ENCODE measurements at places on chromosomes 4 and X. TPM values are rescaled to one million over a fixed set of nuclear protein-coding genes. Genes with fewer than 3 reads are reported as not detected.

GRCh38 chrX:45508454-45508853 lies 307.8 kb upstream of the DIPK2B start:
- H3K36me3 ChIP-seq = no peaks in the 10 kb centered on the region
- H3K4me3 ChIP-seq = no peak overlapping the region
- peaks cover 16% of the 10 kb centered on the region for H3K4me1 ChIP-seq

DNA sequence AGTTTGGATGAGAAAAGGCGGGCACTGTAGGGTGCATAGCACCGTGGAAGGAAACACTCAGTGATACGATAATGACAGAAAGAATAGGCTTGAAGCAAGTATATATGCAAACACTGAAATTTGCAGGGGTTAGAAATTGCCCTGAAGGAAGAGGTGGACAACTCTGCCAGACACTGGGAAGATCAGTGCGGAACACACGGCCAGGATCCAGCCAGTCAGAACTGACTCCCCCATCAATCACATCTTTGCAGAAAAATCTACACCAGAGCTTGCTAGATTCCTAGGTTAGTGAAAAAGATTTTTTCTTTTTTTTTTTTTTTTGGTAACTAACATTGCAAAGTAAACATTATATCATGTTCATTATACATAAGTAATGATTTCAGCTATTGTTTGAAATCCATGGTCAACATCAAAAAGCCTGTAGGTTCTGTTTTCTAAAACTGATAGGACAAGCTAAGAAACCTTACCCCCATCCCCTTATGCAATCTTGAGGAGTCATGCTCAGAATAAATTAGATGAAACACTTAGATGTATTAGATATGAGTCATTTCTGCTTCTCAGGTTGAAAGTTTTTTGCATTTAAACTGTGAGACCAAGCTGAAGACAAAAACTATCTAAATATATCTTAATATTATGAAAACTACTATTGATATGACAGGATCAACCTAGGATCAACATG lies 38.9 kb downstream of the TRIML1 start:
- no peak overlapping the region for H3K27ac ChIP-seq
- no peak for DNase-seq
- no peak overlapping the region for H3K4me3 ChIP-seq
- H3K36me3 ChIP-seq = no peaks in the 10 kb centered on the region
- H3K27me3 ChIP-seq = no peaks in the 10 kb centered on the region

GRCh38 chrX:83501530-83501929 lies 6.6 kb upstream of the POU3F4 start:
- H3K4me1 ChIP-seq = no peaks in the 10 kb centered on the region
- no peak overlapping the region for H3K4me3 ChIP-seq
- H3K36me3 ChIP-seq = no peaks in the 10 kb centered on the region
- no peak overlapping the region for H3K27ac ChIP-seq
- DNase-seq = no peak

DNA sequence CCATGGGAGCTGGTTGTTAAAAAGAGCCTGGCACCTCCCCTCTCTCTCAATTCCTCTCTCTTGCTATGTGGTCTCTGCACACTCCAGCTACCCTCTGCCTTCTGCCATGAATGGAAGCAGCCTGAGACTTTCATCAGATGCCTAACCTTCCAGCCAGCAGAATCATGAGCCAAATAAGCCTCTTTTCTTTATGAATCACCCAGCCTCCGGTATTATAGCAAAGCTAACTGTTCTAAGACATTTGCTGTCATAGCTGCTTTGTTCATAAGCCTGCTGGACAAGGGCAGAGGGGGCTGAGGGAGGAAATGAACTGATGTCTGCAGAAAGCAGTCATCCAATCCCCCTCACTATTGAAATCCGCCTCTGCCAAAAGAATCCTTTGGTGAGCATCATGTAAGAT lies 196.7 kb downstream of the ZNF330 start:
- no peaks in the 10 kb centered on the region for H3K4me1 ChIP-seq
- no peak for DNase-seq
- no peaks in the 10 kb centered on the region for H3K27me3 ChIP-seq
- H3K4me3 ChIP-seq = no peak overlapping the region
- H3K36me3 ChIP-seq = no peaks in the 10 kb centered on the region

DNA sequence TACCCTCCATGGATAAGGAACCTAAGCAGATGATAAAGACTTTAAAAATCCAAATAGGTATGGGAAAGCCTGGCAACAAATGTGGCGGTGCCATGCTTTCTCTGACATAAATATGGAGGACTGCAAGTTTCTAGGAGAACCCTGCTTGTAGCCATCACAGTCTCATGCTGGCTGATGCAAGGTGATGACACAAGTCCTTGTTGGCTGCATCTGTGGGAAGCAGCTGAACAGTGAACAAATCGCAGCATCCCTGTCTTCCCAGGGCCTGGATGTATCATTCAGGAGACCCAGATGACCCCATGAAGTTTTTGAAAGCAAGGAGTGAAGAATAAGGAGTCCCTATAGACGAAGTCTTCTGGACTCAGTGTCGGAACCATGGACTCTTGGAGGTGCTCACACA lies 234.4 kb upstream of the HS3ST1 start:
- no peaks in the 10 kb centered on the region for H3K4me1 ChIP-seq
- H3K27ac ChIP-seq = no peak overlapping the region
- no peak for DNase-seq
- no peaks in the 10 kb centered on the region for H3K36me3 ChIP-seq
- H3K4me3 ChIP-seq = no peak overlapping the region

The HERC6 gene
- total RNA-seq = 9.3 TPM

DNA sequence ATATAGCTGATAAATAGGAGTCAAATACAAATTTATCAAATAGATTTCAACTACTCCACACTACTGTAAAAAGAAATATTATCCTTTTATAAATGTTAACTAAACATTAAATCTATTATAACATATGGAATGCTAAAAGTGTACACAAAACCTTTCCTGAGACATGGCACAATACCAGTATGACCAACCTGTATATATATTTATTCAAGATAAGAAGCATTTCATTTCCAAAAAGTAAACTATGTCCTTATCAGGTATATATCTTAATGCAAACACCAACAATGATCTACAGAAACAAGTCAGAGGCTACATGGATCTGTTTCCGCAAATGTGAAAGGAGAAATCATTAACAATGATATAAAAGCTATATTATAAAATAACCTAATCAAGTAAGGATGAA lies 37.8 kb downstream of the WNK3 start:
- H3K4me3 ChIP-seq = no peak overlapping the region
- no peak for DNase-seq
- H3K27me3 ChIP-seq = peaks cover 2% of the 10 kb centered on the region
- H3K36me3 ChIP-seq = no peaks in the 10 kb centered on the region
- no peak overlapping the region for H3K27ac ChIP-seq
- no peaks in the 10 kb centered on the region for H3K4me1 ChIP-seq

GRCh38 chr4:105951198-105951597 lies 55.9 kb downstream of the NPNT start:
- no peak overlapping the region for H3K27ac ChIP-seq
- no peaks in the 10 kb centered on the region for H3K4me1 ChIP-seq
- H3K36me3 ChIP-seq = no peaks in the 10 kb centered on the region
- H3K27me3 ChIP-seq = peaks cover 6% of the 10 kb centered on the region
- no peak for DNase-seq

The ADAMTS3 gene
- total RNA-seq = not detected

GRCh38 chr4:175346376-175346775 lies 428.2 kb downstream of the ADAM29 start:
- no peak overlapping the region for H3K27ac ChIP-seq
- DNase-seq = no peak
- H3K27me3 ChIP-seq = no peaks in the 10 kb centered on the region
- no peaks in the 10 kb centered on the region for H3K36me3 ChIP-seq
- H3K4me1 ChIP-seq = no peaks in the 10 kb centered on the region

GRCh38 chrX:15204130-15204751 lies 65.6 kb downstream of the ASB9 start:
- peaks cover 10% of the 10 kb centered on the region for H3K27me3 ChIP-seq
- DNase-seq = peak; percentile 5

DNA sequence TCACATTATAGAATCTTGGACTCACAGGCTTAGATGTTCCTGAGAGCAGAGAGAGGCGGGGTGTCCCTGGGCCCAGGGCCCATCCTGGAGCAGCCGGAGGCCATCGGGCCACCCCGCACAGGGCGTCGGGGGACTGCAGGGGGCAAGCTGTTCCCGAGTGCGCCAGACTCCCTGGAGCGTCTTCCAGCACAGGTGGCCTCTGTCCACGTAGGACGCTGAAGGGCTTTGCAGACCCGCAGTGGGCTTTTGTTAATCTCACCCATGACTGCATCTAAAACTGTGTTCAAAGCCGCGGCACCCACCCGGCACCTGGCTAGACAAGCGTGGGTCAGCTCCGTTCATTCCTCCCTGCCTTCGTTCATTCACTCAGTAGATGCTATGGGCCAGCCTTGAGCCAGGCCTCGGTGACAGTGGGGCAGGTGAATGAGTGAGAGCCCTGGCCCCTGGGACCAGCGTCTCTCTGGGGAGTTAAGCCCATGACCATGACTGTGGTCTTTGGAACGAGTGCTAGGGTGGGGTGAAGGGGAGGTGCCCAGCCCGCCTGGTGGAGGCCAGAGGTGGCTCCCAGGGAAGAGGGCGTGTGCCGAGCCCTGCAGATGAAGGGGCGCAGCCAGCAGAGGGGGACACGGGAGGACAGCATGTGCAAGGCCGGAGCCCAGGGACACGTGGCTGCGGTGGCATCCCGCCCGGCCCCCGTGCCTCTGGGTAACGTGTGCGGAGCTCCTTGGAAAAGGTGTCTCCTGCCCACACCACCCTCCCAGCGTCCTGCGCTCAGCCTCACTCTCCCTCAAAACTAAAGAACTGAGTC lies 98.3 kb downstream of the HMX1 start:
- no peak for DNase-seq
- no peak overlapping the region for H3K27ac ChIP-seq
- no peak overlapping the region for H3K4me3 ChIP-seq
- no peaks in the 10 kb centered on the region for H3K4me1 ChIP-seq

- H3K27me3 ChIP-seq = no peaks in the 10 kb centered on the region
- DNase-seq = no peak
- H3K36me3 ChIP-seq = no peaks in the 10 kb centered on the region
- H3K4me1 ChIP-seq = no peaks in the 10 kb centered on the region
Measured at GRCh38 chr4:160826339-160826679, 1337.5 kb downstream of the FSTL5 start.

The TREX2 gene
- total RNA-seq = 1.1 TPM

The FRAS1 gene
- total RNA-seq = not detected

The CTAG1A gene
- not detected for total RNA-seq

The CT45A5 gene
- total RNA-seq = not detected

- no peak overlapping the region for H3K27ac ChIP-seq
- H3K4me1 ChIP-seq = no peaks in the 10 kb centered on the region
- no peaks in the 10 kb centered on the region for H3K27me3 ChIP-seq
Measured at GRCh38 chrX:38305971-38306370, 21.3 kb downstream of the RPGR start.

- H3K27ac ChIP-seq = no peak overlapping the region
- no peak for DNase-seq
- no peaks in the 10 kb centered on the region for H3K27me3 ChIP-seq
- no peaks in the 10 kb centered on the region for H3K36me3 ChIP-seq
Measured at GRCh38 chr4:27791640-27792039, 931.0 kb downstream of the STIM2 start.

The FAAH2 gene
- total RNA-seq = 4.9 TPM

GRCh38 chr4:5751666-5752375 lies 40.8 kb downstream of the EVC start:
- DNase-seq = no peak
- H3K27me3 ChIP-seq = peaks cover under 1% of the 10 kb centered on the region
- no peaks in the 10 kb centered on the region for H3K4me1 ChIP-seq

GRCh38 chrX:21963731-21964405 lies 23.4 kb downstream of the SMS start:
- DNase-seq = no peak
- H3K27me3 ChIP-seq = no peaks in the 10 kb centered on the region
- no peak overlapping the region for H3K4me3 ChIP-seq

- peaks cover 6% of the 10 kb centered on the region for H3K27me3 ChIP-seq
- no peak overlapping the region for H3K27ac ChIP-seq
- no peaks in the 10 kb centered on the region for H3K36me3 ChIP-seq
- H3K4me1 ChIP-seq = no peaks in the 10 kb centered on the region
- no peak for DNase-seq
Measured at GRCh38 chrX:153306527-153307115, 14.9 kb downstream of the PNMA6F start.

The FAM114A1 gene
- 0.32 TPM for total RNA-seq

The BEX5 gene
- total RNA-seq = 2.3 TPM

- H3K36me3 ChIP-seq = no peaks in the 10 kb centered on the region
- H3K27ac ChIP-seq = no peak overlapping the region
- peaks cover 11% of the 10 kb centered on the region for H3K27me3 ChIP-seq
- DNase-seq = peak; percentile 41
- no peaks in the 10 kb centered on the region for H3K4me1 ChIP-seq
Measured at GRCh38 chr4:120718979-120719566, 203.5 kb downstream of the PRDM5 start.

GRCh38 chrX:115322375-115322774 lies 32.9 kb downstream of the LUZP4 start:
- no peak overlapping the region for H3K4me3 ChIP-seq
- no peaks in the 10 kb centered on the region for H3K4me1 ChIP-seq
- H3K27me3 ChIP-seq = no peaks in the 10 kb centered on the region
- H3K36me3 ChIP-seq = no peaks in the 10 kb centered on the region

The RHOXF2 gene
- total RNA-seq = not detected

The TAPT1 gene
- 32.6 TPM for total RNA-seq

DNA sequence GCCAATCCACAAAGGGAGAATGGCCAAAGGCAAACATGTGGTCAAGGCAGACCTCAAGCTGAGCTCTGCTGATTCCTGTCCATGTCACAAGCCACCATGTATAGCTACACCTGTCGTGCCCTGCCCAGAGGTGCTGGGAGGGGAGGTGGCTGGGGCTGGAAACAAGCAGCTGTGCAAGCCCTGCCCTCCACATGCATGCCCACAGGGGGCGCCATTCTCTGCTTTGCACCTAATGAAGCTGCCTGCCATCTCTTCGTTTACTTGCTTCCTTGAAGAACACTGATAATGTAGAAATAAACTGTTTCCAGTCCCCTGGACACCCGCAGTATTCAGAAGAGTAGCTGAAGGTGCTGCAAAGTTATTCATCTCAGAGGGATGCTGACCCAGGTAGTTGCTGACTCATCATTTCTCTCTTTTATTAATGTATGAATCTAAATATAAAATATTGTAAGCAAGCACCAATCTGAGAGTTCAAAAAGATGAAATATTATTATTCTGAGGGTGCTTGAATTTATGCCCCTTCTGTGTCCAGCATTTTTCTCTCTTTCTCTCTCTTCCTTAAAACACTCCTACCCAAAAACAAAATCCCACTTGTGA lies 278.6 kb downstream of the ADGRA3 start:
- DNase-seq = peak; percentile 71
- H3K4me3 ChIP-seq = no peak overlapping the region
- no peak overlapping the region for H3K27ac ChIP-seq
- H3K4me1 ChIP-seq = no peaks in the 10 kb centered on the region
- no peaks in the 10 kb centered on the region for H3K27me3 ChIP-seq
- H3K36me3 ChIP-seq = no peaks in the 10 kb centered on the region

All from activated CD4-positive, alpha-beta T cell treated with anti-CD3 and anti-CD28 coated beads for 36 hours (primary cell).